ENCODE measurements at places on chromosomes 4 and X. TPM values are rescaled to one million over a fixed set of nuclear protein-coding genes. Genes with fewer than 3 reads are reported as not detected.

The GAGE2A gene
- total RNA-seq: not detected

The TIGD4 gene
- total RNA-seq: 0.33 TPM

The ART3 gene
- total RNA-seq: not detected

The ADGRL3 gene
- total RNA-seq: 0.05 TPM

The BCORL1 gene
- 11.1 TPM for total RNA-seq

The XAGE2 gene
- not detected for total RNA-seq

The TMPRSS11D gene
- not detected for total RNA-seq

The GAGE12F gene
- total RNA-seq: not detected

The CSN1S1 gene
- not detected for total RNA-seq

The MGARP gene
- 0.95 TPM for total RNA-seq

The PIM2 gene
- 8.7 TPM for total RNA-seq

Data from A549 treated with Hydrocortisone at 1 μM for 4 hours (cell line).